ENCODE measurements at places on chromosomes 13 and 19.

DNA sequence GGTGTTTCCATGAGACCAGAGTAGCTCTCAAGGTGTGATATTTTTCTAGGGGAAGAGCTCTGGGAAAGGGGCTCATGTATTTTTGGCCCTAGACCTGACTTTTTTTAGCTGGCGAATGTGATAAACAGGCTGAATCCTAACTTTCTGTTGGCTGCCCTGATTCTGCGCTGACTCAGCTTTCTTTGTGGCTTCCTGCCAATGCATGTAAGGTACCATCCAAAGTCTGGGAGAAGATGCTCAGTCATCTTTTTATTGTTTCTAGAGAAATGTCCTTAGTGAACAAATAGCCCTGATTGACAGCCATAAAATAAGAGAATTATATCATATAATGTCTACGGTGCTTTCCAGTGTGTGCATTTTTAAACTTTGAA is 113.6 kb upstream of the MBNL2 start:
- DNase-seq: peak; percentile 57

GRCh38 chr13:42334329-42334706 is 62.4 kb downstream of the AKAP11 start:
- no peak for DNase-seq

- DNase-seq: peak; percentile 65
These were observed 4.7 kb downstream of the PNMA8A start for GRCh38 chr19:46466536-46467196.

DNA sequence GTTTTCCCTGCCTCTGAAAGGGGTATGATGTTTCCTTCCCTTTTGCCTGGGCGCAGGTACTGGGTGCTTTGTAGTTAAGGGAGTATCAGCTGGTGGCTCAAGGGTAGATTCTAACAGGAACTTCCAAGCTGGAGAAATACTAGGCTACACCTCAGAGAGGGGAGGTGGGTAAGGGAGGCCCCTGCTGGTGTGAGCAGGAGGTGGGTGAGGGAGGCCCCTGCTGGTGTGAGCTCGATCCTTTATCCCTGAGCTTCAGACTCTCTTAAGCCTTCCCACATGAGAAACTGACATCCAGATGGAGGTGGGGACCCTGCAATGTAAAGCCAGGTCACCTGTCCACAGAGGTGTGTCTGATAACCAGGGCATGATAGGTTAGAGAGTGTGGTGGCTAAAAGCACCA is 32.1 kb downstream of the CYP2B6 start:
- DNase-seq: no peak

GRCh38 chr19:51531349-51532315 is at the start of gene SIGLEC6:
SIGLEC6 (minus strand) TSS chr19:51531670; CDS start chr19:51531648, 22 bp downstream.
- DNase-seq: peak; percentile 18

DNA sequence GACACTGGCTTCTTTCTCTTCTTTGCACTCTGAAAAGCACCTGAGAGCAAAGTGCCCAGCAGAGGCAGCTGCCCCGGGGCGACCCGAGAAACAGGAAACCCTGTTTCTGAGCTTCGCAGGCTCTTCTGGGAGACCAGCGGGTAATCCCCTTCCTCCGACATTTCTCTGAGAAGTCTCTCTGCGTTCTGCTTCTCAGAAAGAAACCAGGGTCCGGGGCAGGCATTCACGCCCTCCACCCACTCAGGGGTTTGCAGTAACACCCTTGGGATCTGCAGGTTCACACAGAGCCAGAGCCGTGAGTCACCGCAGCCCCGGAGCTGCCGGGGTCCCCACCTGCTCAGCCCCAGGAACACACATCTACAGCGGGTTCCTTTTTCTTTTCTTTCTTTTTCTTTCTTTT is 86.0 kb downstream of the GADD45B start:
- no peak for DNase-seq

- DNase-seq: no peak
These were observed 69.8 kb downstream of the KDM4B start for GRCh38 chr19:5038631-5039271.

- DNase-seq: no peak
These were observed 4.4 kb downstream of the EFNB2 start for GRCh38 chr13:106530980-106531481.

DNA sequence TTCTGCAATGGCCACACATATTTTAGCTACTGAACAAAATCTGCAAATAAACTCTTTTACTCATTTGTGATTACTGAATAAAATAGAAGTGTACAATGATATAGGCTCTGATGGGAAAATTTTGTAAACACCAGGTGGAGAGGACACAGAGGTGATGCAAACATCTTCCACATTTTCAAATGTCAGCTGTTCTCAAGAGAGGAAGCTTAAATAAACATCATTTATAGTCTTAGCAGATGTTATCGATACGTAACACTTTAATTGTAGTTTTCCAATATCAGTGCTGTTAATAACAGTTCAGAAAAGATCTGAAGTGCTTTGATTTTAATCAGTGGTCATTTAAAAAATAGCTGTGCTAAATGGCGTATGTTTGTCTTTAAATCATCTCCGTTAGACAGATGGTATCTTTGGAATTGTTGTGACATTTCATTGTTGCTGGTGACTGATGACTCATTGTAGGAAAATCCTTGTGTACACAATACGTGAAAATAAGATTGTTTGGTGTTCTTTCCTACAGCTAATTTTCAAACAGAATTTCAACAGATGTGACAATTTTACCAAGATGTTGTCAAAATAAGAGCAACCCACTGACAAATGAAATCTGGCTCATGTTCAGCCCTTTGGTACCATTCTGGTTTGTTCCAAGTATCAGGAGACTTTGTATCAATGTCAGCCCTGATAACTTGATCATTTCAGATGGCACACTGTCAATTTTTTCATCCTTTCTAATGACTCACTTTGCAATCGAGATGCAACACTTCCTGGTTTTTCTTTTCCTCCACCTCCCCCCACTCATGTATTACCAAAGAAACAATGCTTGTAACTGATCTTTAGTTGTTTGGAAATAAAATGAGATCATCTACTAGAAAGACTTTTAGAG is 516.0 kb downstream of the DCT start:
- no peak for DNase-seq

- DNase-seq: no peak
These were observed 5.7 kb downstream of the ZNF566 start for GRCh38 chr19:36483653-36484052.

DNA sequence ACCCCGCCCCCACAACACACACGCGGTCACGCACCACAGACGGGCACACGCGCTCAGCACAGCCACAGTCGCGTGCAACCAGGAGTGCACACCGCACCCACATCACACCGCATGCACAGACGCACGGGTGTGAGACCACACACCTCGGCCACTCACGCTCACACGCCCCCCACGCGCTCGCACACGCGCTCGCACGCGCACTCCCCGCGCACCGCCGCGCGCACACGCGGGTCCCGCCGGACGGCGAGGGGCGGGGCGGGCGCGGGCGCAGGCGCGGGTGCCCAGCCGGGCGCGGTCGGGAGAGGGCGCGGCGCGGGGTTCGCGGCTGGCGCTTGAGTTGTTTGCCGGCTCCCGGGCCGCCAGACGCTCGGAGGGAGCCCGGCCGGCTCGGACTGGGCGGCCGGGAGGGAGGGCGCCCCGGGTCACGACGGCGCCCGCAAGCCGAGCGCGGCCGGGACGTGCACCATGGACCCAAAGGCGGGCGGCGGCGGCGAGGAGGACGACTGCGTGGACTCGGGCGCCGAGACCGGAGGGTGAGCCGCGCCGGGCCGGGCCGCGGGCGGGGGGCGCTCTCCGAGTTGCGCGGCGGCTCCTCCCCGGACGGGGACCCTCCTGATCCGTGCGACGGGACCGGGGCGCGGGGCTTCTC is at the start of gene FAM124A:
Gene FAM124A, plus strand, starts transcription at position 362 of the 649 bp plus-strand sequence. Its CDS starts 104 bp downstream, at position 466.
- DNase-seq: peak; percentile 61
